ENCODE measurements at places on chromosomes 3 and 15.

DNA sequence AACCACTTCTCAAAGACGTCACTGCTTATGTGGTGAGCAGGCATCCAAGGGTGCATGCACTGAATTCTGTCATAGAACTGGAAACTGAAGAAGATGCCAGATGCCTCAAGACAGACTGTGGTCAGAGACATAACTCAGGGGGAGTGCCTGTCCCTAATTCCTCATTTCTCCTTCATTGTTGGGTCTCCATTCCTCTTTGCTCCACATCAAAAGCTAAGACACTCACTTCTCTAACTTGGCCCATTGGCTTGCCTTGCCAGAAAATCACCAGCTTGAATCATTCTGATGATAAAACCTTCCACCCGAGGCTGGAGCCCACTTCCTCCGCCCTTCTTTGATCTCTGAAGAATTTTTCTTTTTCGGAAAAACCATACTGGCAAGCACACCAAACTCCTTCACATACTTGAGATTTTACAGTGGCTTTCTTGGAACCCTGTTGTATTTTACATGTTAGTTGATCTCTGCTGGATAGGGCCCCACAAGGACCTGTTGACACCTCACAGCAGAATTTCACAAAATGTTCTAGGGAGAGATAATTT, 69.9 kb downstream of the COL8A1 start:
- DNase-seq = no peak

DNA sequence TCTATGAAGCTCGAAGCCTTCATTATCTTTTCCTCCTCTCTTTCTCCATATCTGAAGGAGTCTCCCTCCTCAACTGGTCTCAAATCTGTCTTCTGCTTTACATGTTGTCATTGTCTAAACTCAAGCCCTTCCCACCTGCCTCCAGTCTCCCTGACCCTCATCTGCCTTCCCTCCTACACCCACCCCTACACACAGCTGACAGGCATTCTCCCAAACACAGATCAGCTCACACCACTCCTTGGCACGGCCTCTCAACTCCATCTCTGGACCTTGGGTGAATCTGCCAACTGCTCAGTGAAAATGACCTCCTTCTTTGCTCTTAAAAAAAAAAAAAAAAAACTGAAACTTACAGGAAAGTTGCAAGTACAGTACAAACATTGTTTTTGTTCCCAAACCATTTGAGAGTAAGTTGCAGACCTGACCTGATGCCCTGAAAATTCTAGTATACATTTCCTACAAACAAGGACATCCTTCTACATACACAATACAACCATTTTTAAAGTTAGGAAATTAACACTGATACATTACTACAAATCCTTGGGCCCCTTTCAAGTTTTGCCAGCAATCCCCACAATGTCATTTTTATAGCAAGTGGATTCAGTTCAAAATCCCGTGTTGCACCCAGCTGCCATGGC, 49.4 kb upstream of the UBE2E1 start:
- peak; percentile 52 for DNase-seq

GRCh38 chr3:28553175-28553574, 204.6 kb upstream of the AZI2 start:
- DNase-seq = no peak

DNA sequence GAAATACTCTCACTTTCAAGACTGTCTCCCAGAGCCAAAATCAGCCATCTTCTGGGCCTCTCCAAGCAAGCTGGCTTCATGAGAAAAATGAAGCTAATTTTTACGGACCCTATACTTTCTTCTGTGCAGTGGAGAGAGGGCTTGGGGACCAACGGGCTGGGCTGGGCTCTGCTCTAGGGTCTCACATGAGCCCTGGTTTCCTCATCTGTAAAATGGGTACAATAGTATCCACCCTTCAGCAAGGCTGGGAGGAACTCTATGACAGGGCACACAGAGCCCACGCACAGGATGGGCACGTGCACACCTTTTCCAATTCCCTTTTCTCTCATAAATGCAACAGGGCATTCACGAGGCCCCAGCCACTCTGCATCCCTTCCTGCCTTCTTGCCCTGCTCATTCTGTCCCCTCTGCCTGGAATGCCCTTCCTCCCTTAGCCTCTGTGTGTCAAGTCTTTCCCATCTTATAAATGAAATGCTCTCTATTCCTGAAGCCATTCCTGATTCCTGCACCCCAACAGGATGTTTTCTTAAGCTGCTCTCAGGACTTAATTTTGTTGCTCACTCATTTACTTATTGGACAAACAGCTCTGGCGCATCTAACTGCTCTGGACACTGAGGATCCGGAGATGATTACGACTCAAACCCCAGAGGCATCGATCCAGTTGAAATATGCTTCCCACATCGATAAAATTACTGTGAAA, 32.9 kb upstream of the SEC13 start:
- DNase-seq = no peak

All from SK-MEL-5 (cell line).